CD8-positive, alpha-beta memory T cell (primary cell): ENCODE measurements at places on chromosomes 3 and 15. TPM values are rescaled to one million over a fixed set of nuclear protein-coding genes. Genes with fewer than 3 reads are reported as not detected.

ITIH4 gene
- total RNA-seq, result 10.9 TPM

WDR93 gene
- total RNA-seq, result not detected

LRRC31 gene
- total RNA-seq, result not detected

NOX5 gene
- not detected for total RNA-seq

ISY1 gene
- 94.7 TPM for total RNA-seq

TXNRD3 gene
- total RNA-seq, result 1.3 TPM

CDHR4 gene
- not detected for total RNA-seq

IL5RA gene
- total RNA-seq, result 0.70 TPM

TSPAN3 gene
- total RNA-seq, result 59.3 TPM

SLC12A8 gene
- 1.0 TPM for total RNA-seq

ZNF80 gene
- 1.8 TPM for total RNA-seq

TRAT1 gene
- 27.2 TPM for total RNA-seq

SCN11A gene
- total RNA-seq, result 0.09 TPM

XXYLT1 gene
- 10.5 TPM for total RNA-seq

ABHD5 gene
- 18.0 TPM for total RNA-seq

GOLGA8F gene
- not detected for total RNA-seq
